ENCODE measurements at places on chromosomes 11 and 22.

GRCh38 chr11:47969401-47969800, 11.0 kb upstream of the PTPRJ start:
- DNase-seq, result no peak

- DNase-seq, result no peak
These were observed 11.7 kb upstream of the CREB3L1 start for GRCh38 chr11:46265764-46266163.

- DNase-seq, result no peak
These were observed 10.7 kb downstream of the KCNJ5 start for GRCh38 chr11:128901653-128902514.

- no peak for DNase-seq
These were observed 7.6 kb downstream of the APOBEC3G start for GRCh38 chr22:39084666-39085065.

DNA sequence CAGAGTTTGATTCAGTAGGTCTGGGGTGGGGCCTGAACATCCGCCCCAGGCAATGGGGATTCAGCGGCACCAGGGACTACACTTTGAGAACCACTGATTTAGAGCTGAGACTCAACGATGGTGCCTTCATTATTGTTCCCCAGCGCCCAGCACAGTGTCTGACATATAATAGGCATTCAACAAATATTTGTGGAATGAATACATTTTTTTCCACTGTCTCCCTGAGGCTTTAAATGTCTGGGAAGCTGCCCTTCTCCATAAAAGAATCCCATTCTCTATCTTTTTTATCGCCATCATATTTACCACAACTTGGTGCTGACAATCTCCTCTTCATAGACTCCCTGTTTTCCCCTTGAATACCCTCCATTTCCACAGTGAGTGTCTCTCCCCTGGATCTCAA, 23.6 kb upstream of the LMO2 start:
- DNase-seq, result no peak

- DNase-seq, result no peak
These were observed 19.1 kb upstream of the LINC01488 start for GRCh38 chr11:69462106-69462951.

DNA sequence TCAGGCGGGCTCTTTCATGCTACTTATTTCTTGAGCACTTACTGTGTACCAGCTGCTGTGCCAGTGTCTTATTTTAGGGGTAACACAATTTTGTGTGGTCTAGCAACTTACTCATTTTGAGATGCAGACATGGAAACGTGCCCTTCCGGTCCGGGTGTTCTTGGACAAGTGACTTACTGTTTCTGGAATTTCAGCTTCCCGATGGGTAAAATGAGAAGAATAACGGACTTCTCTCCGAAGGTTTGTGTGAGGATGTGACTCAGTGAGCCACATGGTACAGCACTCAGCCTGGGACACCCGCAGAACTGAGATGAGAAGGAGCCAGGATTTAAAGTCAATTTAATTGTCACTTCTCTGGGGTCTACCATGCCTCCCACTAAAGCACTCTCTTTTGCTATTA, 114.5 kb upstream of the SYT13 start:
- no peak for DNase-seq

DNA sequence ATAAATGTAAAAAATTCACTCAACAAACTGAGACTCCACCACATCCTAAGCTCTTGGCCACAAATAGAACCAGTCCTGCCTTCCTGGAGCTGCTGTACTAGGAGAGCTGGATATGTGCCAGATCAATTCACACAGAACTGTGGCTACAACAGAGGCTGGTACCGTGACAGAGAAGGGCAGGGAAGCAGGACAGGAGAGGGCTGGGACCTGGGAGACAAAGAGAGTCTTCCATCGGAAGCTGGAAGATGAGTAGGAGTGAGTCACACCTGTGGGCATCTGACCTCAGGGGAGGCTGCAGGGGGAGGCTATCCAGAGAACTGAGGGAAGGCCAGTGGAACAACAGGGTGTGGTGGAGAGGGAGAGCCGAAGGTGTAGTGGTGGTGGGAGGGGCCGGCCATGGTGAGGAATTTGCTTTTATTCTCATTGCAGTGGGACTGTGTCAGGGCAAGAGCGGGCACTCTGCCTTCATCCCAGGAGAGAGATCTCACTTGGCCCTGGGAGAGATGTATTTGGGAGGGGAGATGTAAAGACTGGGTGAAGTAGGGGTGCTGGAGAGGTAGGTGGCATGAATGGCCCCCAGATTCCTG, 1.9 kb upstream of the LTBP3 start:
- no peak for DNase-seq

DNA sequence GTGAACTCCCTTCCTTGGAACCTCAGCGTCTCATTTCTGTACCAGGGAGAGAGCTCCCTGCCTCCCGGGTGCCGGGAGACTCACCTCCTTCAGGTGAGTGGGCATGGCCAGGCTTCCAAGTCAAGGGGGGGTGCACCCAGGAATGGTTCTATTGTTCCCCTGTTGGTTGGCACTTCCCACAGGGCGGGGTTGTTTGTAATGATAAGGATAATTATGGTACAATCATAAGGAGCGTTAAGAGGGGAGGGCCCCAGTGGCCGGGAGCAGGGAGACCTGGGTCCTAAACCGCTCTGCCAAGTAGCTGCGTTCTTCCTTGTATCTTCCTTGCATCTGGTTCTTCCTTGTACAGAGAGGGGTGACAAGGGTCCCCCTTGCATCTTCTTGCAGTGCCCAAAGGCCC, 79.1 kb downstream of the LRRC32 start:
- no peak for DNase-seq

GRCh38 chr11:60193687-60194433, 11.0 kb upstream of the MS4A6A start:
- DNase-seq, result no peak

DNA sequence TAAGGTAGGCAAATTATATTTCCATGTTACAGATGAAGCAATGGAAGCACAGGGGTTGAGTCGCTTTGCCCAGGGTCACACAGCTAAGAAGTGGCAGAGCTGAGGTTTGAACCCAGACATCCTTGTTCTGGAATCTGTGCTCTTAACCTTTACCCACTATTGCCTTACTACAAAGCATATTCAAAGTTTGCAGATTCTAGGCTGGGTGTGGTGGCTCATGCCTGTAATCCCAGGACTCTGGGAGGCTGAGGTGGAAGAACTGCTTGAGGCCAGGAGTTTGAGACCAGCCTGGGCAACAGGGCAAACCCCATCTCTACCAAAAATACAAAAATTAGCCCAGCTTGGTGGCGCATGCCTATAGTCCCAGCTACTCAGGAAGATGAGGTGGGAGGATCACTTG, 27.8 kb upstream of the TFIP11 start:
- no peak for DNase-seq

DNA sequence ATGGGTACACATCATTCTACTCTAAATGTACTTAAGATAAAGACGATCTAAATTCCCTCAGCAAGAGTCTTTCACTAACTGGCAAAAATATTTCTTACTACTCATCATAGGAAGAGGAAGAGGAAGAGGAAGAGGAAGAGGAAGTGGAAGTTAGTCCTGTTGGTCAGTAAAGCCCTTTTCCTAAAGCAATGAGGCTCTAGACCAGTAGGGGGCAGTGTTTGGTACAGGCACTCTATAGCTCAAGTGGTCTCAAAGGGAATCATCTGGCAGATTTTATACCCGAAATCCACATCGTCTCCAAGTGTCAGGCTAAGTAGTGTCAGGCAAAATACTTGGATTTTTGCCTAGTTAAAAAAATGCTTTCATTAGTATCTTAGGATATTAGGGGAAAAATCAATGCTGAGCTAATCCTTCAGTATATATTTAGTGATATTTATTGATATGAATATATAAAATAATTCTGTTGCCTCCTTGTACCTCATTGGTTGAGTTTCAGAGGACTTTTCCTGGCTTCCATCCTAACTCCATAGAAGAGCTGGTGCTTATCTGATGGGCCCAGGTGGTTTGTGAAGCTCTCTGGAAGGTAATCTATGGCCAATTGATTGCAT, 7.7 kb downstream of the BLID start:
- no peak for DNase-seq

DNA sequence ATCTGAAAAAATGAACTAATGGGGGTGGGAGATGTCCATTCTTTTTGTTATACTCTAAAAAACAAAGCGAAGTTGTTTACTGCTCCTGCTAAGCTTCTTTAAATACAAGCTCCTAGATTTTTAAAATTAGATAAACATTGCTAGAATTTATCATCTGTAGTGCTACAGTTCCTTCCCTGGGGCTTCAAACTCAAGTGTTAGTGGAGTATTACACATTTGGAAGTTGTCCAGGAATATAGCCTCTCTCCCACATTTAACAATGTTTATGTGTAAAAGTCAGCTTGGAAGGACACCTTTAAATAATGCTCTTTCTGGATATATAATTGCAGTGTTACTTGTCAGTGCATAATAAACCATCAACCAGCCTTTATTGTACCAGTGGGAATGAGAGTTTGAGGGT, 155.5 kb downstream of the SPON1 start:
- DNase-seq, result no peak

DNA sequence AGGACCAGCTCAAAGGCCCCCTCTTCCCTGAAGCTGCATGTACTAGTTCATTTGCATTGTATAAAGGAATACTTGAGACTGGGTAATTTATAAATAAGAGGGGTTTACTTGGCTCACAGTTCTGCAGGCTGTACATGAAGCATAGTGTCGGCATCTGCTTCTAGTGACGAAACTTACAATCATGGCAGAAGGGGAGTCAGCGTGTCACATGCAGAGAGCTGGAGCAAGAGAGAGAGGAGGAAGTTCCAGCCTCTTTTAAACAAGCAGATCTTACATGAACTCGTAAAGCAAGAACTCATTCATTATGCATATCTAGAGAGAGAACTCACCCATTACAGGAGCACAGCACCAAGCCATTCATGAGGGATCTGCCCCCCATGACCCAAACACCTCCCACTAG, 7.1 kb upstream of the HMGXB4 start:
- DNase-seq, result no peak

GRCh38 chr11:6270584-6271246, 11.1 kb downstream of the CCKBR start:
- no peak for DNase-seq

DNA sequence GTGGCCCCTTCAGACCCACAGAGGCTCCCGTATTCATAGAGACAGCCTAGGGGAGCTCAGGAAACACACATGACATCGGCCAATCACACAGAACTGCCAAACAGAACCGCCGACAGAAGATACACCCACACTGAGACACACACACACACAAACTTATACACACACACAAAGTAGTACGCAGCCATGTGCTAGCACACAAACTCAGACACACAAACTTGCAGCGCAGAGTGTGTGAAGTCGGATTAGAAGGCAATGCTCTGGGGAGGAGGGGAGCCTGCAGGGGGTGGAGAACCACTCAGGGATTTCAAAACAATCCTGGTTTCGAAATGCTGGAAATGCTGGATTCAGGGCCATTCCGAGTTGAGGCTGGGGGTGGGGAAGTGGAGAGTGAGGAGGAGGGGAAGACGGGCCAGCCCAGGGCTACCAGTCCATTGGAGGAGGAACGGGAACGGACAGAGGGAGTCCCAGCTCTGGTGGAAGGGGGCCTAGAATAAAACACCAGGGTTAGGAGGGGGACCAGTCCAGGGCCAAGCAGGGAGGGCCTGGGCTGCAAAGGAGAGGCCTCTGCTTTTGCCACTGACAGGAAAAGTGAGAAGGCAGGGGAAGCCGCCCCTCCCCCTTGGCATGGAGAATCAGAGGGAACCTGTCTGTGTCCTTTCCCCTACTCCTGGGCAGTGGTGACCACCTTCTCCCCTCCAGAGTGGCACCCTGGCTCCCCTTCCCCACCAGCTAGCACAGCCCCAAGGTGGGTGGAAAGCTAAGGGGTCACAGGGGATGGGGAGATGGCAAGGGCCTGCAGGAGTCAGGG, 4.4 kb downstream of the BCL9L start:
- DNase-seq, result no peak

DNA sequence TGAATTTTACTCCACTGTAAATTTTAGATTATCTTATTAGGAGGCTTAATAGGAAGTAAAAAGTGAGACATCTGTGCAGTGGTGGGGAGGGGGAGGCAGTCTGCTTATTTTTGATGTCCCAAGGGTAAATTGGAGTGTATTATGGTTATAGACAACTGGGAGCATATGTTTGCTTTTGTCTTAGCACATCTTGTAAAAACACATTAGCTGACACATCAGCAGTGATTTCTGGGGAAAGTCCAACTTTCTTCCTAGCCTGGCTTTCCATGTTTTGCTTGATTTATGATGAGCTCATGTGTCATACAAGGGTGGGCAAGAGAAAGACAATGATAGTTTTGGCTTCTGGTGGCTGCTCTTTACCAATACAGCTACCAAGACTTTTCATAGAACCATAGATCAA, 4.0 kb downstream of the ANO3 start:
- DNase-seq, result peak; percentile 33

DNA sequence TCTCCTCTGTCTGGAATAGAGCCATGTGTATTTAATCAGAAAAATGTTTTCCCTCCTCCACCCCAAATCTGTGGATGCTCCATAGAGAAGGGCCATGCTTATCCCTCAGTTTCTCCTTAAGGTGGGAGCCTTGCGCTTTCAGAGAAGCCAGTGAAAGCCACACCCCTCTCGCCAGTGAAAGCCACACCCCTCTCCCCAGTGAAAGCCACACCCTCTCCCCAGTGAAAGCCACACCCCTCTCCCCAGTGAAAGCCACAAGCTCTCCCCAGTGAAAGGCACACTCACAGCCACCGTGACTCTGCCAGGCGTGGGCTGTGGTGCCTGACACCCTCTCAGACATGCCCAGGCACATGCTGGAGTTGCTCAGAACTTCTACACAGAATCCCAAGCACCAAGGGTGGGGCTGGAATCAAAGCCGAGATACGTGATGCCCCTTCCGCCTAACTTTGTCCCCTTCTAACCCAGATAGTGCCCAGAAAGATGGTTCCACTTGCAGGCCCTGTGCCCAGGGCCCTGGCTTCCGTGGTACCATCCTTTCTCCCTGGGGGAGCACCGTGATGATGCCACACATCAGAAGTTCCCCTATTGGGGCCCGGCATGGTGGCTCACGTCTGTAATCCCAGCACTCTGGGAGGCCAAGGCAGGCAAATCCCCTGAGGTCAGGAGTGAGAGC, 16.5 kb upstream of the PRR5 start:
- no peak for DNase-seq

GRCh38 chr11:81278991-81279390, 1454.7 kb downstream of the FAM181B start:
- no peak for DNase-seq

DNA sequence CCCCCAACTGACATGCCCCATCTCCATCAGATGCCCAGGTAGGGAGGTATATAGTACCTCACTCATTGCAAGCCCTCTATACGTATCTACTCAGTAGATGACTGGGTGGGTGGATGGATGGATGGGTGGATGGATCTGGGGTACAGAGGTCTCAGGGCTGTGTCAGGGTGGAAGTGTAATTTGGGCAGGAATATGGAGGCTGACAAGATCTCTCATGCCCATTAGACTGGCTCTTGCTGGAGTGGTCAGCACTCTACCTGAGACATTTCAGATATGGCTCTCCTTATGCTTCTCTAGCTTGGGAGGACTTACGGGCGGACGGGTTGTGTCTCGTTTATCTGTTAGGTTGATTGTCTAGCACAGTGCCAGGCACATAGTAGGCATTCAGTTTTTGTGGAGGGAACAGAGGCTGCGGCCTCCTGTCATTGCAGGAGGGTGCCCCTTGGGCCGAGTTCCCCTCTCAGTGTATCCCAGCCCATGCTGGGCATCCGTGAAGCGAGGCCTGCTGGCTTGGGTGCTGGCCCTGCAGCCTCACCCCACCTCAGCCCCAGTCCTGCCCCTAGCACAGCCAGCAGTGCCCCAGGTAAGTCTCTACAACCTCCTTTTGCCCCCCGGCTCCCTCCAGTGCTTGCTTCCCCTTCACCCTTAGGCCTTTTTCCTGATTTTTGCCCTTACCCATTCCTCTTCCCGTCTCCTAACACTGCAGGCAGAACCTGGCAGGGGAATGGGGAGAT, 13.7 kb downstream of the ROBO3 start:
- no peak for DNase-seq

GRCh38 chr11:128644576-128644975, 49.3 kb upstream of the FLI1 start:
- no peak for DNase-seq
